ENCODE measurements at places on chromosomes 2 and 18.

DNA sequence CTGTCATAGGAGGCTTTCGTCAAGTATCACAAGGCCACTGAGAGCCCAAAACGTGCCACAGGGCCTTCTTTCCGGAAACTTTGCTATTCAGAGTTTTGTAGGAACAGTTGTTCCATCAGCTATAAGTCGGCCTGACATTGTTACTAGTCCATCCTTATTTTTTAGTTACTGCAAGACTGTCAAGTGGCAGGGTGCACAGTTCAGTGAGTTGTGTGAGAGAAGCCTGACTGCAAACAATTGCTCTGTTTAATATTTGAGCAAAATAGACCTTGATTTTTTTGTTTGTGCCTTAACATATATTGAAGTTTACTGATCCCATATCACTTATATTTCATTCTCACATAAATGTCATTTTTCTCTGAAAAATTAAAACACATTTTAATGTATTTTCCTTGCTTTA is 110.1 kb downstream of the GALNT1 start:
- no peak for DNase-seq

DNA sequence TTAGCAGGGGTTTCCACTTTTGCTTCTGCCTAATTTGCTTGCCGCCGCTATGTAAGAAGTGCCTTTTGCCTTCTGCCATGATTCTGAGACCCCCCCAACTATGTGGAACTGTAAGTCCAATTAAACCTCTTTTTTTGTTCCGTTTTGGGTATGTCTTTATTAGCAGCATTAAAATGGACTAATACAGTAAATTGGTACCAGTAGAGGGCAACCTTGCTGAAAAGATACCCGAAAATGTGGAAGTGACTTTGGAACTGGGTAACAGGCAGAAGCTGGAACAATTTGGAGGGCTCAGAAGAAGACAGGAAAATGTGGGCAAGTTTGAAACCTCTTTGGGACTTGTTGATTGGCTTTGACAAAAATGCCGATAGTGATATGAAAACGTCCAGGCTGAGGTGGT is 216.1 kb upstream of the FSIP2 start:
- no peak for DNase-seq

DNA sequence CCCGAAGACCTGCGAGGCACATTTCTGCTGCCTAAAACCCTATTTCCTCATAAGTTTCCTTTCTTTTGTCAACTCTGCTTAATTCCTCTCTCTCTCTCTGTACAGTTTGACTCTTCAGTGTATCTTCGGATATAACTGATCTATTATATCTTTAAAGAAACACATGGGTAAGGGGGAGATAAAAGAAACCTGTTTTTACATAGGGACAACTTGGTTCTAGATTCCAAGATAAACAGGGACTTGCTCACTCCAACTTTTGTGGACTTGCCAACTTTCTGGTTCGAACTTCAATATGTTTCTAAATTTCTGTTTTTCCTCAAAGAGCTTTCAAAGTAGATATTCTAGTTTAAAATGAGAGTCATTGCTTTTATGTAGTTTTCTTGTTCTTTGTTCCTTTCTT is 182.7 kb upstream of the EPC2 start:
- DNase-seq: no peak

DNA sequence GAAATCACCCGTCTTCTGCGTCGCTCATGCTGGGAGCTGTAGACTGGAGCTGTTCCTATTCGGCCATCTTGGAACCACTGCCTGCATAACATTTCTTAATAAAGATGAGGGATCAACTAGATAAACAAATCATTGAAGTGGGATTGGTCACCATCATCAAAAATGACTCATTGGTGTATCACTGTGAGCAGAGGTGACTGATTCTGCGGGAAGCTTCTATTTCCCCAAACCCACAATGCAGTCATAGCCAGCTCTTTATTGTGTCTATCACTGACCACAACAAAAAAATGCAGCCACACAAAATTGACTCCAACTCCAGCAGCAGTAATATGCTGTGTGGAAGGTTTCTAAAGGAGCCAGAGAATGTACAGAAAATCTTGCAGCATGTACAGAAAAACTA is 630.7 kb upstream of the HS6ST1 start:
- DNase-seq: no peak

- no peak for DNase-seq
These were observed 12.2 kb downstream of the ROCK1 start for GRCh38 chr18:21099442-21099841.

- no peak for DNase-seq
These were observed 5.7 kb upstream of the KLHL29 start for GRCh38 chr2:23379220-23379695.

- no peak for DNase-seq
These were observed 34.0 kb upstream of the KLF11 start for GRCh38 chr2:10009271-10009810.

- no peak for DNase-seq
These were observed 84.5 kb upstream of the GALNT5 start for GRCh38 chr2:157172866-157173578.

DNA sequence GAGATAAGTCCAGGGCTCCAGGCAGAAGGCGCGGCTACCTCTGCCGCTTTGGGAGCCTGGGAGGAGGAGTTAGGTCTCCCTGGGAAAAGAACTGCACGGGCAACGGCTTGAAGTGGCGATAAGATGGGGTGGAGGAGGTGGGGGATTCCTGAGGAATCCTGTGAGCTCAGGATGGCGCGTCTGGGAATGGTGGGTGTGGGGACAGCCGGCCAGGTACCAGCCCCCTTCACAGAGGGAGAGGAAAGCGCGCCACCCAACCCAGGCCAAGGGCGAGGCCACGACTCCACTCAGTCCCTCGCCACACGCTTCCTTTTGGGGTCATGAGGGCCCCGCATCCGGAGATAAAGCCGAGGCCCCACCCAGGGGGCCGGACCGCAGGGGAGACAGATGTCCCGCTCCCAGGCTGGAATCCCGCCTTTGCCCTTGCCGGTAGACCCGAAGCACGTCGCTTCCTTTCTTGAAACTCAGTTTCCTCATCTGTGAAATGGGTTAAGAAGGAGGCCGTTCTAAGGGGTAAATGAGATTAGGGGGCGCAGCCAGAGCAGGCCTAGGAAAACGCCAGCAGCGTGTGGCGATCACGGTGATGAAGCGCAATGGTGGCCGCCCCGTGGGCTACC is 1.7 kb upstream of the CTDSP1 start:
- DNase-seq: no peak

GRCh38 chr2:29022679-29023078 is 41.6 kb downstream of the TOGARAM2 start:
- DNase-seq: no peak

GRCh38 chr2:132766573-132766972 is 96.6 kb upstream of the LYPD1 start:
- DNase-seq: no peak

DNA sequence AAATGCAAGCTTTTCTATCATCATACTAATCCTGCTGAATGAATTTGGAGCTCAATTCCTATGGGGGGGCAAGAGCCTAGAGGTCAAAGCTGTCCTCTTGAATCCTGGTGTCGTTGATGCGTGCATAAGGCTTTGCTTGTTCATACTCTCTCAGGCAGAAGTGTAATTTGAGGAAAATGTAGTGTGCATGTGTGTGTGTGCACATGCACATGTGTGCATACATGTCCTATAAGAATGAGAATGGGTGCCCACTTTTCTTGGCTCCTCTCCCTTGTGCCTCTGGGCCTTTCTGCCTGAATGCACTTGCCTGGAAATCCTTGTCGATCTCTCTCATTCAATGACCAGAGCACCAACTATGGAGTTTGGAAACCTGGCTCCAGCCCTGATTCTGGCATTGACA is 28.5 kb upstream of the C18orf32 start:
- no peak for DNase-seq

GRCh38 chr2:193690572-193690971 is 1495.8 kb upstream of the TMEFF2 start:
- no peak for DNase-seq

Data from central memory CD8-positive, alpha-beta T cell (primary cell).